Erythroblast (primary cell): ENCODE measurements at places on chromosomes 2 and 18.

- DNase-seq, result no peak
Observed at GRCh38 chr2:121049950-121050585, 234.9 kb downstream of the TFCP2L1 start.

DNA sequence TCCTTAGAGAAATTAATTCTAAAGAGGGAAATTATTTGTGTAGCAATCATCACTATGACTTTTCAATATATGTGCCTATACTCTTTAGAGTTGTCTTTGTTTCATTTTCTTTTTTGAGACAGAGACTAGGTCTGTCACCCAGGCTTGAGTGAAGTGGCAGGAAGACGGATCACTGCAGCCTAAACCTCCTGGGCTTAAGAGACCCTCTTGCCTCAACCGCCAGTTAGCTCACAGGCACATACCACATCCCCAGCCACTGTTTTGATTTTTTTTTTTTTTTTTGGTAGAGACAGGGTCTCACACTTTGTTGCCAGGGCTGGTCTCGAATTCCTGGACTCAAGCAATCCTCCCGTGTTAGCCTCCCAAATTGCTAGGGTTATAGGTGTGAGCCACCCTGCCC lies 12.4 kb downstream of the YWHAQ start:
- no peak for DNase-seq

DNA sequence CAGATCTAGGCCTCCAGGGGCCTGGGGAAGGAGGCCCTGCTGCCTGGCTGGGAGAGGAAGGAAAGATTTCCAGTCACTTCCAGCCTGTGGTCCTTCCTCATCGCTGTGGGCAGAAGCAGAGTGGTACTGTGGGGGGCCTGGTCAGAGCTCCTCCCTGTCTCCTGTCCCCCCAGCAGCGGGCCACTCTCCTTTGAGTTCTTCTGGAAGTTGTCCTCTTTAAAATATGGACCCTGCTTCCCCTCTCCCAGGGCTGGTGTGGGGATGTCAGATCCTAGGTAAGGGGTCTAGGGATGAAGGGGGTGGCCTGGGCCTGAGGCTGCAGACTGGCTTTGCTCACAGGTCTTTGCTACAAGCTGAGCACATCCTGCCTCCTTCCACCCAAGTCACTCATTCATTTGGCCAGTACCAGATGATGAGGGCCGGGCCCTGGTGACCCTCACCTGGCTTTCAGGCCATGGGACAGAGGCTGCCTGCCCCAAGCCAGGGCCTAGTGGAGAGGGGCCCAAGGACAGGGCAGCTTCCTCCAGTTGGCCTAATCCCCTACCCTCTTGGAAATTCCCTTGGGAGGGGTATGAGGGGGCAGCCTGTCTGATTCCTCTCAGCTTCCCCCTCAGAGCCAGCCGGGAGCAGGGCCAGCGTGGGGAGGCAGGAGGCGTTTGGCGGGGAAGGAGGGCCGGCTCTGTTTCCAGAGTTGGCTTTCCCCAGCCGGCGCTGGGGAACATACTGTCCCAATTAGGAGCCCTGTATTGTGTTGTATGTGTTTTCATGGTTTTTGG lies 231.9 kb downstream of the DYSF start:
- DNase-seq, result no peak

- DNase-seq, result no peak
Observed at GRCh38 chr2:181776336-181776735, 96.0 kb upstream of the NEUROD1 start.

- DNase-seq, result no peak
Observed at GRCh38 chr2:226694149-226694548, 105.5 kb downstream of the IRS1 start.

- DNase-seq, result no peak
Observed at GRCh38 chr2:42874949-42875801, 82.8 kb upstream of the HAAO start.

DNA sequence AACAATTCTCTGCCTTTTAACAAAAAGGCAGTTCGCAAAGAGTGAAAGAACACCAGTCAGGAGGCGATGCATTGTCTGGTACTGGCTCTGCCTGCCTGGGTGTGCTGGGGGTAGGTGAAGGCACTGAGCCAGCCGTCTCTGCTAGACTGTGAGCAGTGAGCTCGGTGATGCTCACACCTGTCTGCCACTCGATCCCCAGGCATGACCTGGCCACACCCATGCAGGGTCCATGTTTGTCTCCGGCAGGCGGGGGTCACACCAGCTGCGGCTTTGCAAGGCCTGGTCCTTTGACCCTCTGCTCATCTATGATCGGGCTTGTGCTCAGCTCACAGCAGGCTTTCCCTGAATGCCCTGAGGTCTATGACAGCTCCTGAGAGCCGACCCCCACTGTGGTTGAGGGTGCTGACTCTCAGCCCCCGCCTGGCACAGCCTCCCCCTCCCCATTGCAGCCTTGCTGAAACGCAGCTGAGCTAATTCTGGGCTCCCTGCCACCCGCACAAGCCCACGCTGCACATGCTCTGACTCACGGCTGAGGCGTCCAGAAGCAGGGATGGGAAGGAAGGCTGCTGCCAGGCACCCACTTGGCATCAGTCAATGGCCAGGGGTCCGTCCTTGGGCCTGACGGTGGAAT lies 23.7 kb downstream of the CRACDL start:
- DNase-seq, result no peak

DNA sequence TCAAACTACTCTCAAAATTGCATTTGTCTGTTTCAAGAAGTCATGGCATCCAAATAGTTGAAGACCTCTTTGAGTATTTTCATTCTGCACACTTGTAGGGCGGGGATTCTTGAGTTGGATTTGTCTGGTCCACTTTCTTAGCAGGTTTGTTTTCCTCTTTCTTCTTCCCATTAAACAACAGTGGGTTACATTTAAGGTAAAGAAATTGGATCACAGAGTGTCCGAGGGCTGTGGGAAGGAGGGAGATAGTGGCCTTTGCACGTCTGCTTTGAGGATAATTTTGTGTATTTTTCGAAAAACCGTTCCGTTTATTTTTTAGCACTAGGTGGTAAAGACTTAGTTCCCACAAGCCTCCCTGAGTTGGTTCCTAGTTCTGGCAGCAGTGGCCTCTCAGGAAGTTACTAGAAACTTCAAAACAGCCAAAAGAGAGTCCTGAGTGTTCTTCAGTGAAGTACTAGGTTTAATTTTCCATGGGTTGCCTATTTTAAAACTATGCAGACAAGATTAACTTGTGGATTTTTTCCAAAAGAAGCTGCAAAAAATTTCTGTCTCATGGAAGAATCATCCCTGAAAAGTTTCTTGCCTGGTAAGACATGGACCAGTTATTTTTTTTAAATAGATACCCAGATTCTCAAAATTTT lies 107.9 kb downstream of the CDC42EP3 start:
- DNase-seq, result no peak
